ENCODE measurements at places on chromosomes 6 and 20.

GRCh38 chr20:59082981-59083380, 40.4 kb upstream of the PRELID3B start:
- DNase-seq, result no peak

DNA sequence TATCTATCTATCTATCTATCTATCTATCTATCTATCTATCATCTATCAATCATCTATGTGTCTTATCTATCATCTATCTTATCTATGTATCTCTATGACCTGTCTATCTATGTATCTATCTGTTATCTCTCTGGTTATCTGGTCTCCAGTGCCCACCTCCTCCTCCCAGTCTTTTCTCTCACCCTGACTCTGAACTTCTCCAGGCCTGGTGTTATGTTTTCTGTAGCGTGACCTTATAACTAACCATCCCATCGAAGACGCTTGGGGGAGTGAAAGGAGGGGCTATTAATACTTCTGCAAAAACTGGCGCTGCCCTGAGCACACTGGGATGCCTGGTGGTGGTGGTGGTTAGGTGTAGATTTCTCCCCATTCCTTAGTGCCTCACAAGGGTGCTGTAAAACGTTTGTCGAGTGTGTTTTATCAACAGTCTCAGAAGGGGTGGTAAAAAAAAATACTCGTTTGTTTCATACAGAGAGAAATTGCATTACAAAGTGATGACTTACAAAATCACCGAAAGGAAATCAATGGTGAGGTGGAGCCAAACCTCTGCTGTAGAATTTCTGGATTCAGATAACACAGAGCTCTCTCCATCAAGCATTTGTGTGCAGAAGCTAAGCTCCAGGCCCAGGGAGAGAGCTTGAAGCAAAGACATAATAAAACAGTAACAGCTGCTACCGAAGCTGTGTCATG, 156.2 kb downstream of the BCAS1 start:
- DNase-seq, result no peak

DNA sequence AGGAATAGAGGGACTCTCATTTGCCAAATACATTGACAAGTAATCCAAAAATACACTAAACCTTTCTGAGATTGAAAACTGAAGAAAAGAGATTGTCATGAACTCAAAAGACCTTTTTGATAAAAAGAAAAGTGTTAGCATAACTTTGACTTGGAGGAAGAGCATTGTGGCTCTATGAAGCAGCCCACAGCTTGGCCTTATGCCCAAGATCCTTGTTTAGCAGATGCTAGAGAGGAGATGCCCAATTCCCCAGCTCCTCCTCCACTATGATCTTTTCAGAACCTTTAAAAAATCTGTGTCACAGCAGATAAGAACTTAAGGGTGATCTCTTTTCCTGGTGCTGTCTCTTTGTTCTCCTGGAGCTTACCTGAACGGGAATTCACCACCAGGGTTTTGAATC, 35.8 kb upstream of the IGF2R start:
- no peak for DNase-seq

DNA sequence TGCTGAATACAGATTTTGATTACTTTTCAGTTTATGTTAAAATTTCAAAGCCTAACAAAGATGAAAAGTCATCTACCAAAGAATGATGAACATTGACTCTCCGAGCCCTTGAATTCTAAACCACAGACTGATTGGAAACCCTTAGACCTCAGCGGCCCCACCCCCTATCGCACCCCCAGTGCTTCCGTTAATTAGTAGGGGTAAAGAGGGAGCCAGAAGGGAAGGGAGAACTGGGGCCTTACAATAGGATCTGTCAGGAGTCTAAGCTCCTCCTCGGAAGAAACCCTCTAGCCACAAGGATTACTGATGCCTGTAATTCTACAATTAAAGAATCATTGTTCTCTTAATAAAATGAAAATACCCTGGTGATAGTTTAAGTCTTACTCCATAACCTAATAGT, 79.7 kb upstream of the JARID2 start:
- no peak for DNase-seq

DNA sequence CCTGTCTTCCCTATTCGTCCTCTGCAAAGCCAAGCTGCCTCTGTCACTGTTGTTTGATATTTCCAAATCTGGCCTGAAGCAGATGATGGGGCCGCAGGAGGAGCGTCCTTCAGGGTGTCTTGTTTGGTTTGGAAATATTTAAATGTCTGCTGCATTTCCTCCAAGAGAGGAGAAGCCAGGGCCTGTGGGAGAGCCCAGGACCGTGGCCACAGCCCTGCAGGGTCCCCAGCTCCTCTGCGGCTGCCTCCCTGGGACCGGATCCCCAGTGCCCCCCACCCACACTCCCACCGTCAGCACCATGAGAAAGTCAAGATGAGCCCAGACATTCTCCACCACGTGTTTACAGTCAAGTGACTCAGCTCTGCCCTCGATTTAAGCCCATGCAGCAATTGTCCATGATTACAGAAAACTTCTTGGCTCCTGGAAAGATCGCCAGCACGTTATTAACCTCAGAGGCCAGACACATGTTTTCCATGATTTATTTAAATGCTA, 18.2 kb downstream of the FOXF2 start:
- DNase-seq, result no peak

DNA sequence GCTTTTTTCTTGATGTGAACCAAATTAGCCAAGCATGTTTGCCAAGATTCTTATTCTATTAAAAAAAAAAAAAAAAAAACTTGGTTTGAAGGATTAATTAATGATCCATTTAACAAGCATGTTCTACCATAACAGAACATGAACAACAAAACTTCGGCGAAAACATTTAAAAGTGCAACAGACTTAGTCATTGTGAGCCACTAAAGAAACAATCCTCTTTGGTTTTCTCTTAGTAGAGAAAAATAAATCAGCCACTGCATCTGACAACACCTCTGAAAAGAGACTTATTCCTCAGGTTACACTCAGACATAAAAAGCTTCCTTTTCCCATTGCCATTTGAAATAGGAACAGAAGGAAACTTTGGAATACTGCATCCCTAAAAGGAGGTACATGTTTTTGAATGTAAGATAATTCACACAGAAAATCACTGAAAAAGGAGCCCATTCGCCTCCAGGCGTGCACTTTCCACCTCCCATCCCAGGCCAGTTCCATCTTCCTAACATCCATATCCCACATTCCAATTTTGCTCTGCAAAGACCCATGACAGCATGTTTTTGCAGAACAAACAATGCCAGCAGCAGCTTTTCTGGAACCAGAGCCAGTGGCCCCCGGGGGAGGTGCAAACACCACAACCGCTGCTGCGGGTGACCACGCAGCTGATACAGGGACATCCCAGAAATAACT, 79.5 kb downstream of the ZMYND8 start:
- DNase-seq, result no peak

DNA sequence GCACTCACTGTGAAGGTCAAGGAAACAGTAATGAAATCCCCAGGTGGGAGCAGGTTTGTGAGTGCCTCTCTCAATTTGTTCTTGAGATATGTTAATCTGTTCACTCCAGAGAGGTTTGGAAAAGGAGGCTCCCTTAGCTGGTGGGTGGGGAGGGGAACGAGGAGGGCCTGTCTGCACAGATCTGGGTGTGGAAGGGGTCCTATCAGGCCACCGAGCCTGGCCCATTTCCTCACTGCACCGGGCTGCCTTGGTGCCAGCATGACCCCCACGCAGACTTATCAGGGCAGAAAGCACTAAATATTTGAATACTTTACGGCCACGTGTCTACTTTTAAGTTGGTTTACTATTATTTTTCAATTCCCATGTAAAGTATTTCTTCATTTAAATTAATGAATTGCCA, 8.3 kb downstream of the AGPAT4 start:
- DNase-seq, result no peak

DNA sequence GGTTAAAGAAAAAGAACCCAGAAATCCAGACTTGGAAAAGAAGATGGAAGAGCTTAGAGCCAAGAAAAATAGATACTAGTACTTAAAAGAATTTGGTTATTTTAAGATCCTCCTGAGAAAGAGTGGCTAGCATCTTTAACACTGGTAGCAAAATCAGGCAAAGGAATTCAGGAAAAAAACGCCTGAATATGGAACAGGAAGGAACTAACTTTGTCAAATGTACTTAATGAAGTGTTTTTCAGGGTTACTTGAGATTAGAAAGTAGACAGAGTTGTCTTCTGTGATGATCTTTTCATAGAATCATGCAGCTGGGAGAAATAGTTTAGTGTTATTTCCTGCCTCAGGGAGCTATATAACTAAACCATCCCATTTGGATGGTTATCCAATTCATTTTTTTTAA, 50.8 kb upstream of the SASH1 start:
- DNase-seq, result no peak
